ENCODE measurements at places on chromosomes 7 and 10.

- no peak for DNase-seq
Observed at GRCh38 chr7:2065528-2065927, 167.2 kb downstream of the MAD1L1 start.

GRCh38 chr7:23067271-23067670 lies 38.3 kb upstream of the KLHL7 start:
- DNase-seq = no peak

DNA sequence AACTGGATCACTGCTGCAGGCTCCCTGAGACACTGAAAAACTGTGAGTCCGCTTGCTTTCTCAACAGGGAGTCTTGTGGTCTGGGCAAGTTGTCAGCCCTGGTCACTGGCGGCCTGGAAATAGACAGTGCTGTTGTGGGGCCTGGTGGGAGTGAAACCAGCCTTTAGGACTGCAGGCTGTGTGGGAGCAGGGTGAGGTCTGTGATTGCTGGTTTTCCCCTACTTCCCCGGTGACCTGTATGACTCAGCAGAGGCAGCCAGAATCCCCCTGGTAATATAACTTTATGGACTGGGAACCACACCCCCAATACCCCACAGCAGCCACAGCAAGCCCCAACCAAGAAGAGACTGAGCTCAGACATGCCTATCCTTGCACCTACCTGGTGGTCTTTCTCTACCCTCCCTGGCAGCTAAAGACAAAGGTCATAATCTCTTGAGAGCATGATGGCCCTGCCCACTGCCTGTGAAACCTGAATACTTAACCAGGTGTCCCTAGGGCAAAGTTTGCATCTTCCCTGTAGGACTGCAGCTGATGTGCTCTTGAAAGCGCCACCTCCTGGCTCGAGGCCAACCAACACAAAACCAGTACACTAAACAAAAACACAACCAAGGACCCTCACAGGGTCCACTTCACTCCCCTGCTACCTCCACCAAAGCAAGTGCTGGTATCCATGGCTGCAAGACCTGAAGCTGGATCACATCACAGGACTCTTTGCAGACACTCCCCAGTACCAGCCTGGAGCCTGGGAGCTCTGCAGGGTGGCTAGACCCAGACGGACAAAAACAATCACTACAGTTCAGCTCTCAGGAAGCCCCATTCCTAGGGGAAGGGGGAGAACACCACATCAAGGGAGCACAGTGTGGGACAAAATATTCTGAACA lies 7.2 kb upstream of the ADAM22 start:
- peak; percentile 94 for DNase-seq

- no peak for DNase-seq
Observed at GRCh38 chr7:32639122-32639521, 143.8 kb downstream of the AVL9 start.
